Karpas-422 (cell line): ENCODE measurements at places on chromosomes 16 and 17. TPM values are rescaled to one million over a fixed set of nuclear protein-coding genes. Genes with fewer than 3 reads are reported as not detected.

GRCh38 chr16:48432136-48432535, 46.9 kb upstream of the SIAH1 start:
- peak; percentile 70 for DNase-seq

GRCh38 chr17:67549820-67550219, 167.9 kb upstream of the NOL11 start:
- DNase-seq: no peak

- DNase-seq: no peak
Measured at GRCh38 chr16:10376229-10376628, 9.6 kb upstream of the ATF7IP2 start.

DNA sequence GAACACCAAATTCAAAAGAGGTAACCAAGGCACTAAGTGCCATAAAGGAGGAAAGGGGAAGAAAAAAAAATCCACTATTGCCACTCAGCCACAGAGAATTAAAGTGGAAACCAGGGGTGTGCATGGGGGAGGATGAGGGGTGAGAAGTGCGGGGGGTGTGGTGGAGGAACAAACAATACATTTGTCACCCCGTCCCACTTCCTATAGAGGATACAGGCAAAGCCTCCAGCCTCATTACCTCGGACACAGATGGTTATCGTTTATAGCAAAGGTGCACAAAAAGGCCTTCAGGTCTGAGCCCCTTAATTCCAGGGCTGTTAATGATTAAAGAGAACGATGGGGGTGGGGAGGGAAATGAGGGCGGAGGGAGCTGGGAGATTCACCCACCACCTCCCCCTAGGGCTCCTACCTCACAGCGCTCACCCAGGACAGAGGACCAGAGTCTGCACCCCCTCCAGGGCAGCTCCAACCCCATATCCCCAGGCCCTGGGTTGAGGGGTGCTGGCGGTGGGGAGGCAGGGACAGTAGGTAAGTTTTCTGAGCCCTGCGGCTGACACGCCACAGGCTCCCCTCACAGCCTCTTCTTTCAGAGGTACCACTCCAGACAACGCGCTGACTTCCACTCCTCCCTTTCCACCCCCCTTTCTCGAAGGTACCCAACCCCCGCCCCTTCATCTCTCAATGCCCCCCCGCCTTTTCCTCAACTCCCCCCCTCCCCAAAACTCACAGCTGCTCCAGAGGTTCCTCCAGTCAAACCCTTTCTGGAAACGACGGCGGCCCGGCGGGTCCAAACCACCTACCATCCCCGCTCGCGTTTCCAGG, 470 bp downstream of the DCUN1D3 start:
- peak; percentile 54 for DNase-seq

DNA sequence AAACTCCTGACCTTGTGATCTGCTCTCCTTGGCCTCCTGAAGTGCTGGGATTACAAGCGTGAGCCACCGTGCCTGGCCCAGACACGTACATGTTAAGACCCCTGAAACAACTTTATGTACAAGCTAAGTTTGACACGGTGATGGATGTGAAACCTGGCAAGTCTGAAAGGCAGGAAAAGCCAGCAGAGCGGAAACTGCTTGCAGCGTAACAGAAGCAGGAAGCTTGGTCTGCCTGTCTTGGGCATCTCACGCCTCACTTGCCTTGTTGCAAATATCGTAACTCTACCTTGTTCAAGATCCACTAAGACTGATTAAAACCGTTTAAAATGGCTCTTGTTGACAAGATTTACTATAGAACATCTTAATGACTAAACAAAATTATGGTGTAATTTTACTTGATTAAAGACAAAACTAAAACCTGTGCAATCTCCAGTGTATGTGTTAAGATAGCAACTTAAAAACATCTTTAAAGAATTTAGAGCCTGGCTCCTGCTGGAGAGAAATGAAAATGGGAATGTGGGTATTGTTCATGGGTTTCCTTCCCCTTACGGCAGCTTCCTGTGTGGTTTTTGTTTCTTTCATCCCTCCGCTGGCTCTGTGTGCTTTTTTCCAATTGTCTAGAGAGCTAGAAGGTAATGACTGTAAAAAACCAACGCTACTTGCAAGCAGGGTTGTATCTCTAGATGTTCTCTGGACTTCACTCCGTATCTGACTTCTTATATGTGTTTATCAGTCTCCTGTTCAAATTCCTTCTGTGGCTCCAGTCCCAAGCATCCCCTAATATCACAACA, 477.6 kb downstream of the XYLT1 start:
- no peak for DNase-seq

Gene MPP3
- not detected in 2 replicates for total RNA-seq

Gene HOXB7
- total RNA-seq: 9.7 and 12.1 TPM in 2 replicates

Gene CACNG1
- not detected in 2 replicates for total RNA-seq

Gene ZNF423
- total RNA-seq: not detected in 2 replicates

Gene ABCC6
- total RNA-seq: not detected in 2 replicates
